HL-60 (cell line): ENCODE measurements at places on chromosomes 2 and 18.

GRCh38 chr2:151522556-151522955 lies 112.9 kb downstream of the RIF1 start:
- no peak for DNase-seq

GRCh38 chr2:162155093-162155492 lies 3.0 kb upstream of the GCG start:
- DNase-seq: no peak

- DNase-seq: no peak
Measured at GRCh38 chr2:98026292-98026691, 30.5 kb upstream of the TMEM131 start.

DNA sequence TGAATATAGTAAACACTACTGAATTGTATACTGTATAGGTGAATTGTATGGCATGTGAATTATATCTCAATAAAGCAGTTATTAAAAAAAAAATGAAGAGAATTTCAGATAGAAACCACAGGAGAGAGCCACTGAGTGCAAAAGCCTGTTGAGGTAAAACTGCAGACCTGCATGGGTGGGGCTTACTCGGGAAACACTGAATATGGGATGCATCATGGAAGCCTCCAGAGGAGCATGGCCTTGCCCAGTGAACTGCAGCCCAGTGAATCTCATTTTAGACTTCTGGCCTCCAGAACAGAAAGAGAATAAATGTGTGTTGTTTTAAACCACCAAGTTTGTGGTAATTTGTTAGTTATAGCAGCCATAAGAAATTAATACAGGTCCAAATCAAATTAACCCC lies 15.7 kb downstream of the GPATCH11 start:
- no peak for DNase-seq

GRCh38 chr2:55862673-55863390 lies 60.8 kb downstream of the EFEMP1 start:
- DNase-seq: no peak

DNA sequence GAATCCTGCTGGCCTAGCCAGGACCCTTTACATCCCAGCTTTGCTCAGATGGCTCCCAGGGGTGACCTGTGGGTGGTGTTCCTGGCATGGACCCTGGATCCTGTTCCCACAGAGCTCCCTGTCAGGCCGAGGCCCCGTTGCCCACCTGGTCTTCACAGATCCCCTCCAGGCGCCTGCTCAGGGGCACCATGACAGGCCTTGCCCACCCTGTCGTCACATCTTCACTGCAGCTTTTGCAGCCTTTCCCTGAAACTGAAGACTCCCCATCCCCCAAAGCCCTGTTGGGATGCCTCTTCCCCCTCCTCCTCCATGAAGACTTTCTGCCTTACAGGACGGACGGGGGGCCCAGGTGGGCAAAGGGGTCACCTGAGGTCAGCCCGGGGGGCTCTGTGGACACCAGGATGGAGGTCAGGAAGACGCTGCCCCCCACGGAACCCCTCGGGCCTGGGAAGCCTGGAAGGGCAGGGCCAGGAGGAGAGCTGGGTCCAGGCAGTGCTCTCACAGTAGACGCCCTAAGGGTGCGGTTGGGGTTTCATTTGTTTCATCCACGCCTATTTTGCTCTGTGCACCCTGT lies 13.0 kb upstream of the KIF1A start:
- no peak for DNase-seq

GRCh38 chr2:166031054-166031453 lies 77.5 kb upstream of the TTC21B start:
- no peak for DNase-seq

- DNase-seq: no peak
Measured at GRCh38 chr2:207787800-207788199, 18.1 kb upstream of the FZD5 start.

- DNase-seq: no peak
Measured at GRCh38 chr2:45084361-45085020, 75.2 kb upstream of the SIX2 start.

DNA sequence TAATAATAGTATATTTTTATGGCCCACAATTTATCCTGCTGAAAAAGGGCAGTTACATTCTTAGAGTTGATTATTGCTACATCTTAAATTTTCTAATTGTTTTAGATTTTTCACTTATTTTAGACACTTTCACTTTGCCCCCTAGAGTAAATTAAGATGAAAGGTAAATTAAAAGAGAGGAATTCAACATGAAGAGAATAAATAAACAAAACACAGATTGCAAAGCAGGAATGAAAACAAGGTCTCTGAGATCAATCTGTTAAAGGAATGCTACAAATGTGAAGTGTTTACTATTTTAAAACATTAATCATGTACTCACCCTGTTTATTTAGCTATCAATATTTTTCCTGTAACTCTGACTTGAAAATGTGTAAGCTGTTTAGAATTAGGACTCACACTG lies 113.5 kb upstream of the ETAA1 start:
- no peak for DNase-seq

GRCh38 chr2:191617575-191617974 lies 60.4 kb upstream of the NABP1 start:
- peak; percentile 51 for DNase-seq

GRCh38 chr2:124572934-124573634 lies 548.0 kb downstream of the CNTNAP5 start:
- no peak for DNase-seq

- no peak for DNase-seq
Measured at GRCh38 chr2:143779021-143779420, 649.8 kb downstream of the ARHGAP15 start.

- DNase-seq: no peak
Measured at GRCh38 chr2:112947374-112947773, 30.4 kb upstream of the IL36G start.

- peak; percentile 72 for DNase-seq
Measured at GRCh38 chr2:199488772-199489400, 31.1 kb upstream of the SATB2 start.

DNA sequence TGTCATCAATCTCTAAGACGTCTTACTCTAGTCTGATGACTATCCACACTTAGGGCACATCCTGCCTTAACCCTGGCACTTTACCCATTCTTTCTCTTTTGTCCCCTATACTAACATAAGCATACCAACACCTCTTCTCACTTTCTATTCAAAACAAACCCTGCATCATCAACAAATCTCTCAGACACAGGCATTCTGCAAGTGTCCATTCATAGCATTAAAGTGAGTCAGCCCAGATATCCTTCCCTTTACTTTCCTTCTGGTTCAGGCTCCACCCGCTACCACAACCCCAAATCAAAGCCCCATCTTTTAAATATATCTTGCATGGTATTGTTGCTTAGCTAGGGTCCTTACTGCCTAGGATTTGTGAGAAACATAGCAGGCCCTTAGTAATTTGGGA lies 3.8 kb downstream of the GRB14 start:
- no peak for DNase-seq

- DNase-seq: no peak
Measured at GRCh38 chr2:158464426-158465281, 7.9 kb downstream of the PKP4 start.

GRCh38 chr18:48539406-48540250 lies 797 bp downstream of the CTIF start:
- peak; percentile 27 for DNase-seq

DNA sequence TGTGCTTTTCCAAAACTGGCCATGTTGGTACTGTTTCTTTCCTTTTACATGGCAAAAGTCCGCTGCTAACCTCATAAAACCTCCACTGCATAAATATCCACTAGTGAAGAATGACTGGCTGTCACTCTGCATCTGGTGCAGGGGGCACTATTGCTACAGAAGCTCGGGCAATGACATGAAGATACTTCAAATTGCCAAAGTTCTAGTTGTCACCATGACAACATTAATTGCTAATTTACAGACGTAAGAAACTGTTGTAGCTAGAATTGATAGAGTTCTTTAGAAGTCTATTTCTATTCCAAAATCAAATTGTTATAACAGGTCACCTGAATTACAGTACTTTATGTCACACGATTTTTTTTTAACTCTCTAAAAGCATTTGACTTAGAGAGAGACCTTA lies 845 bp downstream of the CFAP210 start:
- peak; percentile 14 for DNase-seq

DNA sequence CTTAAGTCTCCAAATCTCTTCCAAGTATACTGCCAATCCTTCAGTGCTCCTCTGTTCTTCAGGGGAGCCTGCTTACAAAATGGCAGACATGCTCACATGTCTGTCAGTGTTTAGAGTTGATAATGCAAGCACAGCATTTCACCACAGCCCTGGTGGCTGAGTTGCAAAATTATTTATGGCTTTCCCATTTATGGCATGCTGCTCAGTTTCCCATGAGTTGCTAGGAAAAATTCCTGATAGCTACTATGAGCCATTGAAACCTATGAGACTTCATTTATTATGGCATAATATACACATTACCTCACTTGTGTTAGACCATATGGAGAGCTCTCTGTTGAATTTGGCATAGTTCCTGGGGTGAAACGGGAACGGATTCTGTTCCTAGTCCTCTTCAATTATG lies 448.7 kb upstream of the TCF4 start:
- no peak for DNase-seq

- DNase-seq: no peak
Measured at GRCh38 chr18:74213429-74213828, 65.1 kb downstream of the TIMM21 start.

DNA sequence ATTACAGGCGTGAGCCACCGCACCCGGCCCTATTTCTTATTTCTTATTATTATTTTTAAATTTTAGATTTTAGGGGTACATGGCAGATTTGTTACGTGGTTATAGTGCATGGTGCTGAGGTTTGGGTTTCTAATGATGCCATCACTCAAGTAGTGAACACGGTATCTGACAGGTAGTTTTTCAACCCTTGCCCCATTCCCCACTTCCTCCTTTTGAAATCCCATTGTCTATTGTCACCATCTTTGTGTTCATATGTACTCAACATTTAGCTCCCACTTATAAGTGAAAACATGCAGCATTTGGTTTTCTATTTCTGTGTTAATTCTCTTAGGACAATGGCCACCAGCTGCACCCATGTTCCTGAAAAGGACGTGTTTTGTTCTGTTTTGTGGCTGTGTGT lies 39.5 kb downstream of the TGIF1 start:
- no peak for DNase-seq

- DNase-seq: no peak
Measured at GRCh38 chr18:3046216-3046808, 33.4 kb upstream of the LPIN2 start.

DNA sequence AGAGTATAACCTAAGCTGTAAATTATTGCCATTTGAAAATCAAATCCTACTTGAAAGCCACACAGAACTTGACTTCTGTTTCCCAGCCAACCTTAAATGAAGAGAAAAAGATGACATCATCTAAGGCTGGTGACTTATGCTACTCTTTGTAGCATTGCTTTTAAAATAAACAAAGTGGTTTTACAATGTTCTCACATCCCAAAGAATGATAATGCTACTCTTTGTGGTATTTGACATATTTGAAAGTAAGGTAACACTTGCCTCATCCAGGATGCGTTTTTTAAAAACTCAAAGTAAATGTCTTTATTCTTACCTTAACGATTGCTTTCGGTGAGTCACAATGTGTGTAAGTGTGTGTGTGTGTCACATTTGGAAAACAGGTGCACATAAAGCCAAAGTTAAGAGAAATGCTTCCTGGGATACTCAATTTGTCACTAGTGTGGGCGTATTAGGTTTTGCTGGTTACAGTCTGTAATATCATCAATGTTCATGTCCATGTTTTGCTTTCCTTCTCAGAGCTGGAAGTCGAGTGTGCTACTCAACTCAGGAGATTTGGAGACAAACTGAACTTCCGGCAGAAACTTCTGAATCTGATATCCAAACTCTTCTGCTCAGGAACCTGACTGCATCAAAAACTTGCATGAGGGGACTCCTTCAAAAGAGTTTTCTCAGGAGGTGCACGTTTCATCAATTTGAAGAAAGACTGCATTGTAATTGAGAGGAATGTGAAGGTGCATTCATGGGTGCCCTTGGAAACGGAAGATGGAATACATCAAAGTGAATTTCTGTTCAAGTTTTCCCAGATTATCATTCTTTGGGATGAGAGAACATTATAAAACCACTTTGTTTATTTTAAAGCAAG lies 2.6 kb downstream of the PMAIP1 start:
- DNase-seq: no peak

DNA sequence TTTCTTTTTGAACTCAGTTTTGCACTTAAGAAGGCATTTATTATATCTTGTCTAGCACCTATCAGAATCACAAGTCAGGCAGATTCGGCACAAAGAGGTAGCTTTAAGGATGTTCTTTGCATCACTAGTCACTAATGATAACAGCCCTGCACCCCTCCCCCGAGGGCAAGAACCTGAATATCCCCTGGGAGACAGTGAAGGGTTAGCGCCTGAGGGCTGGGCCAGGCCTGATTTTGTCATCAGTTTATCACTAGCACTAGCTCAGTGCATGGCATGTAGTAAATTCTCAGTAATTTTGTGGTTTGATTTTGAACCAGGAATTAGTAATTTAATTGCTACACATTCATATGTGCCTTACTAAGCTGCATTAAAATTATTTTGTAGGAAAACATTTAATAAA lies 23.9 kb upstream of the HS6ST1 start:
- DNase-seq: no peak

GRCh38 chr18:1392046-1392445 lies 487.4 kb downstream of the ADCYAP1 start:
- DNase-seq: no peak

DNA sequence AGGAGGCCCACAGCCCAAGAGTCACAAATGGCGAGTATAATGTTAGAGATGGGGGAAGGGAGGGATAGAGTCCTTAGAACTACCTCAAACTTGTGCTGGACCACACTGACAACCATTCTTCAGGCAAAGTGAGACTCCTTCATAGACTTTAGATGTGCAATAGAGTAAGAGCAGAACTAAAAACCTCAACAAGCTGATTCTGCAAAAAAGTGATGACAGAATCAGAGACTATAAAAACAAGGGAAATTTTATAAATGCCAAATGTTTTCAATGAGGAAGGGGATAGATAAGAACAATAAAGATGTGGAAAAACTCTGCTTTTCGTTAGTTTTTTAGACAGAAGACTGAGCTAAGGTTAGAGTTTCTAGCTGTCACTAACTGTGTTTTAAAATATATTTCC lies 17.7 kb downstream of the SMC6 start:
- no peak for DNase-seq

DNA sequence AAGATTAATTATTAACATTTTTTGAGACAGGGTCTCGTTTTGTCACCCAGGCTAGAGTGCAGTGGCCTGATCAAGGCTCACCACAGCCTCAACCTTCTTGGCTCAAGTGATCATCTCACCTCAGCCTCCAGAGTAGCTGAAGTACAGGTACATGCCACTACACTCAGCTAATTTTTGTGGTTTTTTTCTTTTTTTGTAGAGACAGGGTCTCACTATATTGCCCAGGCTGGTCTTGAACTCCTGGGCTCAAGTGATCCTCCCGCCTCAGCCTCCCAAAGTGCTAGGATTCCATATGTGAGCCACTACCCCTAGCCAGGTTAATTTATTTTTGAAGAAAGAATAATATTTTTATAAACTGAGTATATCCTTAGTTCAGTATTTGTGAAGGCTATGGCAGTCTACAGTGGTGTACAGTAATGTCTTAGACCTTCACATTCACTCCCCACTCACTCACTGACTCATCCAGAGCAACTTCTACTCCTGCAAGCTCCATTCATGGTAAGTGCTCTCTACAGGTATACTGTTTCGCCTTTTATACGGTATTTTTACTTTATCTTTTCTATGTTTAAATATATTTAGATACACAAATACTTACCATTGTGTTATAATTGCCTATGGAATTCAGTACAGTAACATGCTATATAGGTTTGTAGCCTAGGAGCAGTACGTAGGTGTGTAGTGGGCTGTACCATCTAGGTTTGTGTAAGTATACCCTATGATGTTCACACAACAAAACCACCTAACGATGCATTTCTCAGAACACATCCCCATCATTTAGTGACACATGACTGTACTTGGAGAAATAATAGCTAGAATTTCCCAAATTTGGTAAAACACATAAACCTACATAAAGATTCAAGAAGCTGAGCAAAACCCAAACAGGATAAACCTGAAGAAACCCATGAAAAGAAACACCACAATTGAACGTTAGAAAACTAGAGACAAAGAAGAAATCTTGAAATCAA lies 38.6 kb downstream of the MGAT4A start:
- DNase-seq: no peak
